Activated naive CD8-positive, alpha-beta T cell treated with anti-CD3 and anti-CD28 coated beads, Interleukin-2, amount 10 ng/mL, durations not matched to agents 7 days and 5 days (primary cell): ENCODE measurements at places on chromosomes 2 and 18. TPM values are rescaled to one million over a fixed set of nuclear protein-coding genes. Genes with fewer than 3 reads are reported as not detected.

DNA sequence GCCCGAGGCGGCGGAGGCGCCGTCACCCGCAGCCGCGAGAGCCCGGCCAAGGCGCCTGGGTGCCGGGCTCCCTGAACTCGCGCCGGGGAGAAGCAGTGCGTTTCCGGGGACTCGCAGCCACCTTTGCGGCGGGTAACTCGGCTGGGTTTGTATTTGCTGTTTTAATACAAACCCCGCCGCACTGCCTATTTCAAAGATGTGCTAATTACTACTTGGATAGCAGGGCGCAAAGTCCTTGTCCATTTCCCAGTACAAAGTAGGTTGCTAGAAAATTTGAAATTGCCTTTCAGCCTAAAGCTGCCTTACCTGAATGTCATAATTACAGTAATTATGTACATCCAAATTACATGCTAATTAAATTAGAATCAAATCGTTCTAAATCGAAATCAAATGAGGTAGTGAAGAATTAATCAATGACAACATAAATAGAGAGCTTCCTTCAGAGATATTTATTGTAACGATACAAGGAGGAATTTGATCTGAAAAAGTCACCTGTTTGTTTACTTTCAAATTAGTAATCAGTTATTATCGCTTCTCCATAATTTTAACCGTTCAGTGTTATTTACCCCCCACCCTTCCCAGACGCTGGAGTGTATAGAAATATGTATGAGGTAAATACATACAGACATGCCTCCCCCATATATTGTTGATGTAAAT is 8.1 kb downstream of the SP9 start:
- no peak overlapping the region for H3K27ac ChIP-seq
- H3K4me3 ChIP-seq, result peak overlapping the region; percentile 72
- DNase-seq, result peak; percentile 65
- H3K27me3 ChIP-seq, result peaks cover 69% of the 10 kb centered on the region

- no peak overlapping the region for H3K4me3 ChIP-seq
- H3K27ac ChIP-seq, result no peak overlapping the region
- no peak for DNase-seq
Observed at GRCh38 chr18:25931126-25931525, 159.3 kb downstream of the SS18 start.

TSN gene
- 51.5 TPM for total RNA-seq

- H3K27ac ChIP-seq, result no peak overlapping the region
- no peaks in the 10 kb centered on the region for H3K36me3 ChIP-seq
- DNase-seq, result no peak
- H3K4me3 ChIP-seq, result no peak overlapping the region
- no peaks in the 10 kb centered on the region for H3K4me1 ChIP-seq
- no peaks in the 10 kb centered on the region for H3K27me3 ChIP-seq
Observed at GRCh38 chr2:145691659-145692058, 1171.7 kb upstream of the ZEB2 start.

CNDP1 gene
- not detected for total RNA-seq

DNA sequence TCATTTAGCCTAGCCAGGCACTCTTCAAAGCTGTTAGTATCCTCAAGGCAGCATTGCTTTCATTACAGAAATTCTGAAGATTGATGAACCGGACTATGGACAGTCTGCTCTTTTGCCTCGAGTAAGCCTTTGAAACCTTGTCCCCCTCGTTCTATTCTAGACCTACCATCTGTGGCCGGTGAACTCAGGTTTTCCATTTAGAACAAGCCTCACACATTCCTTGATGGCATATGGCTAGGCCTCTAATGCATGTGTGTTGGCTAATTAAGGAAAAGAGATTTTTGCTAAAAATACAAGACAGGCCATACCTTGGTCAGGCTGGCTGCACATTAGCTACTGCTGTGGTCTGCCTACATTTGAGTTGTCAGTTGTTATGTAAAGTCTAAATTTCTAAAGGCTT is 111.8 kb downstream of the CERS6 start:
- DNase-seq, result no peak
- no peaks in the 10 kb centered on the region for H3K27me3 ChIP-seq
- H3K27ac ChIP-seq, result no peak overlapping the region
- H3K4me1 ChIP-seq, result peaks cover 14% of the 10 kb centered on the region
- peaks cover 37% of the 10 kb centered on the region for H3K36me3 ChIP-seq

GRCh38 chr18:64714086-64714485 is 565.2 kb upstream of the LINC00305 start:
- H3K36me3 ChIP-seq, result no peaks in the 10 kb centered on the region
- no peaks in the 10 kb centered on the region for H3K27me3 ChIP-seq
- H3K4me1 ChIP-seq, result no peaks in the 10 kb centered on the region
- no peak overlapping the region for H3K27ac ChIP-seq
- no peak overlapping the region for H3K4me3 ChIP-seq
- no peak for DNase-seq

GALNT5 gene
- total RNA-seq, result not detected

DNA sequence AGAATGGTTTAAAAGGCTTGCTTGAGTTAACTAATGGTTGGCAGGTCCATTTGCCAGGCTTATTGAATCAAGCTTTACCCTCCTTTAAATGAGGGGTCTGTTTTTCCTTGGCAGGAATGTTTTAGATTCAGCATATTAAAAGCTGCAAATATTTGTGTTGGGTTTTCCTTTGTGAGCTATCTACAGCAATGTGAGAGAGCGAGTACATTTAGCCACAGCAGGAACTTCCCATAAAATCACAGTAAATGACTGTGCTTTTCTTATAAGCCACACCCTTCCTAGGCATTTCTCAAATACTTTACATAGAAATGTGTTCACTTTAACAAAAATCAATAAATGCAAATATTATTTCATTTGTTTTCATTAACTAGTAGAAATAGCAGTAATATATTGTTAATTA is 23.9 kb downstream of the CALCRL start:
- H3K27me3 ChIP-seq, result no peaks in the 10 kb centered on the region
- no peaks in the 10 kb centered on the region for H3K4me1 ChIP-seq
- no peaks in the 10 kb centered on the region for H3K36me3 ChIP-seq
- H3K27ac ChIP-seq, result no peak overlapping the region

DNA sequence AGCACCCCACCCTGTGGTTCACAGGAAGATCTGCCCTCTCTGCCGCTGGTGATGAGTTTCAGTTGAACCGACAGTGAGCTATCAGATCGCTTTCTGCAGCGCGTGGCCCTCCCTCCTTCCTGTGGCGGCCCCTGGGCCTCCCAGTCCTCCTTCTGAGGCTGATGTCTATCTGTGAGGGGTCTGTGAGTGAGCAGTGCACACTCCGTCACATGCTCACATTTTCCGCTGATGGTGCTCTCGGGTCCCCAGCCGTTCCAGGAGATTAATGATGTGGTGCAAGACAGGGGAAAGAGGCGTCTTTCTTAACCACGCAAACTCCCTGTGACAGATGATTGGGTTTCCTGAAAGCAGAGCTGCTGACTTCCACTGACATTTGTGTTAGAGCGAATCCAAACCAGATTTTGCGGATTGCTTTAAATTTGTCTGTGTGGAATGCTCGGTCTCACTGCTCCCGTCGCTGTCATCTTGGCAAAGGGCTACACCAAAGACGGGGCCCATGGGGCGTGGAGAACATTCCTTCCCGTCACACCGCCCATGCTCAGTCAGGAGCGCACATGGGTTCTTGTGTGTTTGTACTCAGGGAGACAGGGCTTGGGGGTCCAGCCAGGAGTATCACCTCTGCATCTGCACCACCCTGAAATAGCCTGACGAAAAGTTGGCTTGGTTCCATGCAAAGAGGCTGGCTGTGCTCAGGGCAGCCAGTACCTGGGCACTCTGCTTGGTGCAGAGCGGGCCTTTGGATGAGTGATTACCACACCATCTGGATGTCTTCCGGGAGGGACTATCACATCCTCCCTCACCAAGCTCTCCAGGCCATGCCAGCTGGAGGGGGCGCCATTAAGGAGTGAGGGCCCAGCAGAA is 154.7 kb upstream of the HS6ST1 start:
- peaks cover 15% of the 10 kb centered on the region for H3K4me1 ChIP-seq
- peak overlapping the region; percentile 71 for H3K27ac ChIP-seq
- peak; percentile 47 for DNase-seq
- H3K27me3 ChIP-seq, result peaks cover 4% of the 10 kb centered on the region

GPR35 gene
- 19.2 TPM for total RNA-seq

FABP1 gene
- total RNA-seq, result not detected

- no peak overlapping the region for H3K27ac ChIP-seq
- H3K27me3 ChIP-seq, result peaks cover 5% of the 10 kb centered on the region
Observed at GRCh38 chr2:240109386-240109785, 26.7 kb downstream of the COPS9 start.

GRCh38 chr2:168970711-168971233 is 60.4 kb downstream of the ABCB11 start:
- no peak for DNase-seq
- H3K4me1 ChIP-seq, result peaks cover 2% of the 10 kb centered on the region
- peaks cover 3% of the 10 kb centered on the region for H3K36me3 ChIP-seq
- H3K4me3 ChIP-seq, result no peak overlapping the region
- H3K27ac ChIP-seq, result no peak overlapping the region

PDCD1 gene
- 6.6 TPM for total RNA-seq

- DNase-seq, result no peak
- peaks cover 20% of the 10 kb centered on the region for H3K4me1 ChIP-seq
- no peak overlapping the region for H3K27ac ChIP-seq
- peaks cover 11% of the 10 kb centered on the region for H3K36me3 ChIP-seq
- peaks cover 14% of the 10 kb centered on the region for H3K27me3 ChIP-seq
Observed at GRCh38 chr2:217216982-217217381, 357.1 kb upstream of the TNP1 start.

- H3K36me3 ChIP-seq, result peaks cover 9% of the 10 kb centered on the region
- no peak for DNase-seq
- H3K27me3 ChIP-seq, result peaks cover 8% of the 10 kb centered on the region
- peaks cover 10% of the 10 kb centered on the region for H3K4me1 ChIP-seq
- H3K27ac ChIP-seq, result no peak overlapping the region
- H3K4me3 ChIP-seq, result no peak overlapping the region
Observed at GRCh38 chr2:12895017-12895416, 178.3 kb downstream of the TRIB2 start.

DNA sequence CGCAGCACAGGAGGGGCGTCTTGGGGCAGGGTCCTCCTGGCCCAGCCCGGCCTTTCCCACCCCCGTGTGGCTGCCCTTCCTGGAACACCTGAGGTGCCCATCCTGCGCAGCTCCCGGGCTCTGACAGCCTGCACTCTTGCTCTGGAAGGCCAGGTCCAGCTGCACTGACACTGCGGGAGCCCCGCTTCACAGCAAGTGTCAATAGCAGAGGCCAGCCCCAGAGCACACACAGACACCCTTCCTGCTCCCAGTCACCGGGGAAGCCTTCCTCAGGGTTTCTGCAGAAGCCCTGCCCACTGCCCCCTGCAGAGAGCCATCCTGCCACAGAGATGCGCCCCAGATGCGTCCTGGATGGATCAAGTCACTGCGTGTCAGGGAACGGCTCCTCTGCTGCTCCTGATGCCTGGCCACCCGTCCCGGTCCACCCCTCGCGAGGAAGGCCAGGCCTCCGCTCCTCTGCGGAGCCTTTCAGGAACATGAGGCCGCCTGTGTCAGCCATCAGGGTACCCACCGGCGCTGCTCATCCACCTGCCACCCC is 519.2 kb upstream of the MYT1L start:
- H3K4me3 ChIP-seq, result no peak overlapping the region
- no peak overlapping the region for H3K27ac ChIP-seq
- H3K27me3 ChIP-seq, result no peaks in the 10 kb centered on the region
- H3K36me3 ChIP-seq, result no peaks in the 10 kb centered on the region

SPDYA gene
- total RNA-seq, result 1.4 TPM

MOCOS gene
- 0.19 TPM for total RNA-seq

PLA2R1 gene
- total RNA-seq, result not detected

- H3K36me3 ChIP-seq, result no peaks in the 10 kb centered on the region
- H3K27me3 ChIP-seq, result peaks cover 6% of the 10 kb centered on the region
- no peaks in the 10 kb centered on the region for H3K4me1 ChIP-seq
- no peak within 1 kb of the TSS for H3K4me3 ChIP-seq
Observed at GRCh38 chr2:233013027-233013461, at the start of gene NGEF. TSS of gene NGEF (minus strand) at chr2:233013256. CDS start at chr2:232974890, 38,366 bp downstream.

GRCh38 chr2:231672617-231673347 is 35.5 kb upstream of the PTMA start:
- no peaks in the 10 kb centered on the region for H3K36me3 ChIP-seq
- H3K27ac ChIP-seq, result no peak overlapping the region
- peaks cover 1% of the 10 kb centered on the region for H3K27me3 ChIP-seq
- no peak for DNase-seq
- peaks cover 13% of the 10 kb centered on the region for H3K4me1 ChIP-seq
- H3K4me3 ChIP-seq, result no peak overlapping the region

GRCh38 chr2:120861191-120861575 is 125.5 kb downstream of the GLI2 start:
- no peak overlapping the region for H3K27ac ChIP-seq
- no peak overlapping the region for H3K4me3 ChIP-seq
- DNase-seq, result no peak
- H3K27me3 ChIP-seq, result peaks cover 8% of the 10 kb centered on the region

DNA sequence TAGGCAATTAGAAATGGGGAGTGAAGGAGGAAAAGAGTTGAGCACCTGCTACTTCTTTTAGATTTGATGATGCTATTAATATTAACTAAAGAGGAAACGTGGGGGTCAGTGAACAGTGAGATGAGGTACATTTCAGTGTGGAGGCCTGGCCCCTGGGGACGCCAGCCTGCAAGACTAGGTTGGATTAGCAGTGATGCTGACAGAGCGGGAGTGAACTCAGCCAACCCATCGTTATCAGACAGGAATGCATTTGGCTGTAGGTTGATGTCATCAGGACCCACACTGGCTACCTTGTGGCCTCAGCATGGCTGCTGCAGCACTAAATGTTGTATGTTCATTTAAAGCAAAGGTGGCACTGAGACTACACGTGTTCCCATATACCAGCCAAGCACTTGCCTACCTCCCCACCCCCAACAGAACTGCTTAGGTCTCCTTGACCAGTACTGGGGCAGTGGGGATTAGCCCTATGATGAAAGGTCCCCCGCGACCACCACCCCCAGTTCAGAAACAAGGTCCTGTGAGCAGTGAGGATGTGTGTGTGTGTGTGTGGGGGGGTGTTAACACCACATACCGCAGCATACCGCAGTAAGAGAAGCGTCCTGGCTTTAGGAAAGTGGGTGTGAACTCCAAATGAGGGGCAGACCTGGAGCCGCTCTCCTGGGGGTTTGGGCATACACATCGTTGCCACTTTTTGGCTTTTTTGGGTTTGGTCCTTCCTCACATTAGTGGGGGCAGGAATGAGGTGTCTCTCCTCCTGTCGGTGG is 26.0 kb downstream of the DGKD start:
- H3K36me3 ChIP-seq, result peaks cover 41% of the 10 kb centered on the region
- no peak for DNase-seq
- H3K4me3 ChIP-seq, result no peak overlapping the region
- peak overlapping the region; percentile 43 for H3K27ac ChIP-seq

FOXI3 gene
- not detected for total RNA-seq

GRCh38 chr2:227192491-227192890 is 28.1 kb downstream of the COL4A3 start:
- no peaks in the 10 kb centered on the region for H3K4me1 ChIP-seq
- H3K36me3 ChIP-seq, result no peaks in the 10 kb centered on the region
- H3K27ac ChIP-seq, result no peak overlapping the region
- no peak overlapping the region for H3K4me3 ChIP-seq
- DNase-seq, result no peak

NT5C1B gene
- total RNA-seq, result not detected

- no peak overlapping the region for H3K27ac ChIP-seq
- no peak overlapping the region for H3K4me3 ChIP-seq
- H3K27me3 ChIP-seq, result no peaks in the 10 kb centered on the region
- peaks cover 15% of the 10 kb centered on the region for H3K36me3 ChIP-seq
- no peak for DNase-seq
Observed at GRCh38 chr2:196679368-196679767, 39.9 kb downstream of the CCDC150 start.
